Nephron progenitor cell (in vitro differentiated cells): ENCODE measurements at places on chromosomes 6 and 20.

- DNase-seq: no peak
Measured at GRCh38 chr20:4812641-4813075, 90.9 kb downstream of the PRND start.

- no peak for DNase-seq
Measured at GRCh38 chr6:137371634-137372016, 122.6 kb downstream of the OLIG3 start.

GRCh38 chr6:4401408-4402368 is 266.3 kb upstream of the ECI2 start:
- DNase-seq: no peak

GRCh38 chr6:53651764-53652401 is 13.7 kb downstream of the KLHL31 start:
- peak; percentile 78 for DNase-seq

- DNase-seq: no peak
Measured at GRCh38 chr6:18021166-18021850, 33.9 kb upstream of the KIF13A start.

DNA sequence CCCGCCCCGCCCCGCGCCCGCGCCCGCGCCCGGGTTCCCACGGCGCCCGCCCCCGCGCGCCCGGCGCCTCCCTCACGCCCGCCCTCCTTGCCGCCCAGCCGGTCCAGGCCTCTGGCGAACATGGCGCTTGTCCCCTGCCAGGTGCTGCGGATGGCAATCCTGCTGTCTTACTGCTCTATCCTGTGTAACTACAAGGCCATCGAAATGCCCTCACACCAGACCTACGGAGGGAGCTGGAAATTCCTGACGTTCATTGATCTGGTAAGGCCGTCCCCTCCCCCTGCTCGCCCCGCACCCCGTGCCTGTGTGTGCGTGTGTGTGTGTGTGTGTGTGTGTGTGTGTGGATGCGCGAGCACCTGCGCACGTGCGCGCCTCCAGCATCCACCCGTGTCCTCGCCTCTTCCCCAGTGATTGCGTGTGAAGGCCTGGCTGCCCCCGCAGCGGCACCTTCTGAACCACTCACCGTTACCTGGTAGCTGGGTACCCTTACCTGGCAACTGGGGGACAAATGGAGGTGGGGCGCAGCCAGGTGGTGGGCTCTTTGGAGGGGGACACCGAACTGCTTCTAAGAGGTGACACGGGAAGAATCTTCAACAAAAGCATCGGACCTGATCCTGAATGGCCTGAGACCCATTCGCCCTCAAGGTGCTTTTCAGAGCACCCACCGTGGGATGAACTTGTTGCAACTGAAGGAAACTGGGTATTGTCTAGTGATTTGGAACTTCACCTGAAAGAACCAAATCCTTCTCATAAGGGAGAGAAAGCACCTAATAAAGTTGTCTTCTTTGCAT is at the start of gene AIG1:
TSS of gene AIG1 (plus strand) at position 84 of the 791 bp plus-strand sequence. CDS start at position 121, 37 bp downstream.
- no peak for DNase-seq

GRCh38 chr6:45679163-45679562 is 301.4 kb upstream of the SUPT3H start:
- no peak for DNase-seq

DNA sequence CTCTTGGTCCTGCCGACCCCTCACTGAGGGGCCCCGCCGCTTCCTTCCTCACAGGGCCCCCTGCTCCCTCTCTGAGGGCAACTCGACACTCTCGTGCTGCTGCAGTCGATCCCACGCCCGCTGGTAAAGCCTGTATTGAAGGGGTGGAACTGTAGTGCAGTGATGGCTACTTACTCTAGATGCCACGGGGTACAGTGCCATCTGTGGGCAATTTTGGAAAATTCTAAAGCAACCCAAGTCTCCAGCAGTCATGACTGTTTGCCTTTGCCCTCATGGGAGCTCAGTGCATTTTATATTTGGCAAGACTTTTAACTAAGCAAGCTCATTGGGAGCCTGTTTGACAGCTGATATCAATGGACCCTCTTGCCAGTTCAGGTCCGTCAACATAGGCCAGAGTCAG is 6.5 kb upstream of the C6orf136 start:
- no peak for DNase-seq

DNA sequence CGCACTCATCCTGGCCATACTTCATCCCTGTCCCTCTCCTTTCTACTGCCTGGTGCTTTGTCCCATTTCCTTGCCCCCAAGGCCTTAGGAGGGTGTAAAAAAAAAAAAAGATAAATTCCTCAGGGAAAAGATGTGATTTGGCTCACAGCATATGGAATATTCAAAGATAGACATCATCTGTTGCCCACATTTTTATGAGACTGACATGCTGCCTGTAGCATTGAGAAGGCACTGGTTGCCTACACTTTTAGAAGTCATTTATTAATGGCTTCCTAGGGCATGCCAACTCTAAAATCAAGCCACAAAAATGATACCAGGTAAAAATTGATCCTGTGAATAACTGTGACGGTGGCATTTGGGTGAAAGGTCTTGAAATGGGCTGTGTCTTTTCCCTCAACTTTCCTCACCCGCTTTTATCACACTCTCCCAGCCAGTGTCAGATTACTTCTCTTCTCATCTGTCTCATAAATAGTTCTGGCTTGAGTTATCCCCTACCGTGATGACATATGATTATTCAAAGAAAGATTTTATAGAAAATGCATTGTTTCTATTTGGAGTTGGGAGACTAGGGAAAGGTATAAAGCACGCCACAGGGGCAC is 139.4 kb downstream of the CARMIL1 start:
- no peak for DNase-seq

GRCh38 chr20:396619-397431 is 11.3 kb upstream of the RBCK1 start:
- DNase-seq: no peak

DNA sequence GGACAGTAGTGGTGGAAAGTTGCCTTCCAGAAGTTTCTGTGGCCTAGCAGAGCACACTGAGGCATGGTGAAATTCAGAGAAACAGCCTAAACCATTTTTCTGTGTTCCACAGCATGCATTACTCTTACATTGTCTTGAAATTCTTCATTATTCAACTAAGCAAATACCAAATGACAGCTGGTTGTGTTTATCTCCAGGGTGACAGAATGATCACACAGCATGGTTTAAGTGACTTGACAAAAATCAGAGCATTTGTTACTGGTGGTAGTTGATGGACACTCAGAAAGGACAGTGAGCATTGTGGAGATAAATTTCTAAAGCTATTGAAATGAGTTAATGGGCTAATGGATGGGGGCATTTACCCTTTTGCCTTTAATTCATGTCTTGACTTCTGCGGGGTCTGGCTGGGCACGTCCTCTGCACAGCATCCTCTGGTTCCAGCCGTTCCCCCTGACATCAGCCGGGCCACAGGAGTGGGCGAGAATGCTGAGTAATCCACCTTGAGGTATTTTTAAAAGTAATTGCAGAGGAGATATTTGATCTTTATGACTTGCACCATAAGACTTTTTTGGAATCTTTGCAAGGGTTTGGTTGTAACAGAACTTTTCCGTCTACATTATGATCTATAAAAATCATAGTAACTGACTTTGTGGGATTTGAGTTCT is 78.9 kb upstream of the SCP2D1 start:
- DNase-seq: no peak

DNA sequence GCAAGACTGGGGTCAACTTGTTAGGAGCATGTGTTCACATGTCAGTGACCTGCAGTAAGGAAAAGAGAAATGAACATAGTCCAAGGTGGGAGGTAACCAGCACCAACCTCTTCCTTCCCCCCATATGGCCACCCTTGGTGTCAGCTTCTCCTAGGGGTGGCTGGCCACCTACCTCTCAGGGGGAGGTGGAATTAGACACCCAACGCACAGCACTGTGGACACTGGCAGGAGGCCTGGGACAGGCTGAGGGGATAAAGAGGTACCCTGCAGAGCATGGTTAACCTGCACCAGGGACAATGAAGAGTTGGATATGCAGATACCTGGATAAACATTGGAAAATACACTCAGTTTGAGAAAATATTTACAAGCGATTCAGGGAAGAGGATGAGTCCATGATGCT is 84.5 kb downstream of the IYD start:
- DNase-seq: no peak

DNA sequence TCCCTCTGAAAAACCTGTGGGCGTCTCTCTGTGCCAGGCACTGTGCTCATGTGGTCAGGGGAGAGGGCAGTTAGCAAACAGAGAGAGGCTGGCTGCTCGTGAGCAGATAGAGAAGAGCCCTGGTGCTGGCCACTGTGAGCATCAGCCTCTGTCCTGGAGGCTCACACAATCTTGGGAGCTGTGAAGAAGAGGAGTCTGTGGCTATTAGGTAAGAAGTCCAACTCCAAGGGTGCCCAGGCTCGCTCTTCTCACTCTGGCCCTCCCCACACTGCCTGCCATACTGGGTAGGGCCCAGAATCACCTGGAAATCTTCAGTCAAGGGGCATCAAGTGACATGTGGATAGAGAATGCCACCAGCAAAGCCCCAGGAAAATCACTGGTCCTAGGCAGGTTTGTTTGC is 14.1 kb downstream of the SCML4 start:
- DNase-seq: no peak

DNA sequence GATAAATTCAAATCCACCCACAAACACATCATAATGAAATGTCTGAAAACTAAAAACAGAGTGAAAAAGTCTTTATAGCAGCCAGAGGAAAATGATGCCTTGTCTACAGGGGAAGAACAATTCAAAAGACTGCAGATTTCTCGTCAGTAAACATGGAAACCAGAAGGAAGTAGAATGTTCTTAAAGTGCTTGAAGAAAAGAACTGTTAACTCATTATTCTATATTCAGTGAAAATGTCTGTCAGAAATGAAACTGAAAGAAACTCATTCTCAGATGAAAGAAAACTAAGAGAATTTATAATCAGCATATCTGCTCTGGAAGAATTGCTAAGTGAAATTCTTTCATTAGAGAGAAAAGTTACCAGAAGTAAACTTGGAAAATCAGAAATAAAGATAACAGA is 416.1 kb downstream of the TBC1D32 start:
- DNase-seq: no peak

- DNase-seq: no peak
Measured at GRCh38 chr6:41561416-41561815, 15.2 kb downstream of the FOXP4 start.

DNA sequence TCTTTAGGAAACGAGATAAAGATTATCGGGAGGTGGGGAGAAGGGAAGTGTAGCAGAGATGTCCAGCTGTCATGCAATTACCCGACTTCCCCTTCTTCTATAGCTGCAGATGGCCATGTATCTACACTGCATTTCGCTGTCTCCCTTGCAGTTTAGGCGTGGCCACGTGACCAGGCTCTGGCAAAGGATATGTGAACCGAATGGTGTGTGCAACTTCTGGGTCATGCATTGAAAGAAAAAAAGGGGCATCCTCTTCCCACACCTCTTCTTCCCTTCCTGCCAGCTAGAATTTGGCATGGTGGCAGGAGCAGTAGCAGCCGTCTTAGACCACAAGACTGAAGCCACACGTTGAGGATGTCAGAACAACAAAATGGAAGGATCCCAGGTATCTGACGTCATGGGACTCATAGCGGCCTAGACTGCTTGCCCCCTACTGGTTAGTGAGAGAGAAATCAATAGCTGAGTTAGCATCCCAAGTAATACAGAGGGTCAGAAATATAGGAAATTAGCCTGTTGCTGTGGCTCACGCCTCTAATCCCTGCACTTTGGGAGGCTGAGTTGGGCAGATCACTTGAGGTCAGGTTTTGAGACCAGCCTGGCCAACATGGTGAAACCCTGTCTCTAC is 32.8 kb downstream of the TCF15 start:
- DNase-seq: no peak

DNA sequence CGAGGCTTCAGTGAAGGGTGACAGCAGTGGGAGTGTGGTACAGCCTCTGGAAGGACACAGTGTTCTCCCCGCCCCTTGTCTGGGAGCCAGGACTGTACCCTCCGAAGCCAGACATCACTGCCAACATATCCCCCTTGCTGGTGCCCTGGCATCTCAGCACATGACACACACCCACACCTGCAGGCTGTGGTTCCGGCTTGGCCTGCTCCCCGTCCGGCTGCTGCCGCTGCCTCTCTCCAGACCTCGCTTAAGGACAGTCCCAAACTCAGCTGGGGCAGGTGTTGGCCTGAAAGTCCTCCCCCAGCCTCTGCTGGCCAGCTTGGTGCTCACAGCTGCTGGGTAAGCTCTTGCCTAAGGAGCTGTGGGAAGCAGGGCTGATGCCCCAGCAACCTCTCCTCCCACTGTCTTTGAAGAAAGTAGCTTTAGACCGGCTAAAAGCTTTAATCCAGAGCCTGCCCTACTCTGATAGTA is 7.0 kb downstream of the EMILIN3 start:
- DNase-seq: no peak

DNA sequence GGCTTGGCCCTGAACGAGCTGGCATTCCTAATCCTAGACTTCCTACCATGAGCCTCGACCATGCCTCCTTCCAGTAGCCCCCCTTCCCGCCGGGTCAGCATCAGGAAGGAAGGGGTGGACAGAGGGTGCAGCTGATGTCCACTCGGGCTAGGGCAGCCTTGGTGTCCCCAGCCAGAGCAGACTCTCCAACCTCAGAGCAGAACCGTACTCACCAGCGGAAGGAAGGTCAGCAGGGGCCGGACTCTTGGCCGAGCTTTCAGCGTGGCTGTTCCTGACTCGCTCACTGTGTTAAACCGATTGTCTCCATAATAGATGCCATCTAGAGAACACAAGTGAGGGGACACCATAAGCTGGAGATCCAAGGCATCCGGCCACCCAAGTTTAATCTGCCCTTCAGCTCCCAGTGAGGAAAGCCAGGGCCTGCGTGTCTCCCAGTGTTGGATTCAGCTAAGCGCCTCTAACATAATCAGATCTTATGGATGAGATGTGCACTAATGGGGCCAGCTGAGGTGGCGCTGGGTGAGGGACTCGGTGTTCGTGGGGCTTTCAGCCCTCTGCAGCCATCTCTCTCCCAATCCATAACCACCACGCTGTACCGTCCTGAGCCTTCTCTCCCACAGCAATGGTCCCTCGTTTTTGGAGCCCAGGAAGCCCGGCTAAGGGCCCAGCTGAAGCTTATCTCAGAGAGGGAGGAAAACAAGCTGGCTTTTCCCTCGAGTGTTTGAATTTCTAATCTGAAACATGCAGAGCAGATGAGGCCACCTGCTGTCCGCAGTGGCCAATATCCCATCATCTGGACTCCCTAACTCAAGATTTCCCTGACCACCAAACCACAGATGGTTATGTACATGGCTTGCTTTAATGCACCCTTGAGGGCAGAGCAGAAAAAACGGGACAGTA is 13.7 kb downstream of the C6orf132 start:
- DNase-seq: no peak

DNA sequence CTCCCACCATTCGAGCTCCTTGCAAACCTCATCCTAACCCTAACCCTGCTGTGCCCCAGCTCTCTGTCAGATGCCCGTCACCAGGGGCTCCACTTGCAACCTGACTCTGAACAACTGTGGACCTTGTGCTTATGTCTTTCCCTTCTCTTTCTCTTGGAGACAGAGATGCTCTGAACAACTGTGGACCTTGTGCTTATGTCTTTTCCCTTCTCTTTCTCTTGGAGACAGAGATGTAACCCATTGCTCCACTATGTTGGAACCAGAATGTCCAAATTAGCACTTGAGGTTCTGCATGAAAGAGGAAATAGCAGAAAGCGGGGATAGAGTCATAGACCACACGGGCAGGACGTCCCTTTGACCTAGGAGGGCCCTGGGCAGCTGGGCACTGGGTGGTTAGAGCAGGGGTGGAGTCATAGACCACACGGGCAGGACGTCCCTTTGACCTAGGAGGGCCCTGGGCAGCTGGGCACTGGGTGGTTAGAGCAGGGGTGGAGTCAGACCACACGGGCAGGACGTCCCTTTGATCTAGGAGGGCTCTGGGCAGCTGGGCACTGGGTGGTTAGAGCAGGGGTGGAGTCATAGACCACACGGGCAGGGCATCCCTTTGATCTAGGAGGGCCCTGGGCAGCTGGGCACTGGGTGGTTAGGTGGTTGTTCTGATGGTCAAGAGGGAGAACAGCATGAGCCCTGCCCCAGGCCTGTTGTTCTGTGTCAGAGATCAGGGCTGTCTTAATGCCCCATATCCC is 22.2 kb downstream of the PCMTD2 start:
- no peak for DNase-seq
